ENCODE measurements at places on chromosomes 1 and 21.

GRCh38 chr1:186404454-186405051, 28.9 kb downstream of the ODR4 start:
- no peak for DNase-seq

DNA sequence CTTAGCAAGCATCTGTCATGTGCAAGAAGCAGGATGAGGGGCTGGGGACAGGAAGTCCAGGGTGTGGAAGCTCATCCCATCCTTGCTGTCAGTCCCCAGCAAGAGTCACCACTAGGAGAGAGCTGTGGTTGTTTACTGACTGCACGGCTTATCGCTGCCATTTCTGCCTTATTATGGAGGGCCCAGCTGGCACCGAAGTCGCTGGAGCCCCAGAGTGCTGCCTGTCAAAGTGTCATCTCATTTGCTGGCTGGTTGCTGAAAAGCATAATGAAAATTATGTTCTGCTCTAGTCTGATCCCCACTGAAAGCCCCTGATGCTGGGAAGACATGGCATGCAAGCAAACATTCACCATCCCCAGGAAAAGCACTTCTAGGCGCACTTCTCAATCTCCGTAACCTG, 642.7 kb downstream of the NPHP4 start:
- no peak for DNase-seq

DNA sequence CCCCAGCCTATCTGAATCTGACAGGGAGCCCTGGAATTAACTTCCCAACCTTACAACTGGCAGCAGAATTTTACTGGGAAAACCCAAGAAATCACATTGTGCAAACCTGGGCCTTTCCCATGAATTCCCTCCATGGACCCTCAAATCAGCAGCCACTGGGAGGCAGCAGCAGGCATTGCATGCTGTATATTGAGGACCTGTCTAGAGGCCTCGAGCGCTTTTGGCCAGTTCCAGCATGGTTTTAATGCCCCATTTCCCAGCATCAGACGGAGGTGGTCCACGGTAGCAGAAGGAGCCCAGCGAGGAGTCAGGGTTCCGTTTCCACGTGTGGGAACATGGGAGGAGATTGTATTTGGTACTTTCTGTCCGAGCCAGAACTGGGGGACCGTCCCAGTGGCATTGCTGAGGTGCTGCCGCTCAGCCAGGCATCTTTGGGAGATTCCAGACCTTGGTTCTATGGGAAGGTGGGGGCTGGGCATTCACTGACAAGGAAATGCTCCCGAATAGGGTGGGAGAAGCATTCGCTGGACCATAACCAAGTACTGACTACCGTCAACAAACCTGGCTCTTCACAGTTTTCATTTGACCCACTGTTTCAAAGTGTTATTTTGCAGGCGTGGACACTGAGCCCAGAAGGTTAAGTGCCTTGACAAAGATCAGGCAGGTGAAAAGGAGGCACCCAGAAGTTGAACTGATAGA, 15.9 kb downstream of the BMP8A start:
- DNase-seq: no peak

DNA sequence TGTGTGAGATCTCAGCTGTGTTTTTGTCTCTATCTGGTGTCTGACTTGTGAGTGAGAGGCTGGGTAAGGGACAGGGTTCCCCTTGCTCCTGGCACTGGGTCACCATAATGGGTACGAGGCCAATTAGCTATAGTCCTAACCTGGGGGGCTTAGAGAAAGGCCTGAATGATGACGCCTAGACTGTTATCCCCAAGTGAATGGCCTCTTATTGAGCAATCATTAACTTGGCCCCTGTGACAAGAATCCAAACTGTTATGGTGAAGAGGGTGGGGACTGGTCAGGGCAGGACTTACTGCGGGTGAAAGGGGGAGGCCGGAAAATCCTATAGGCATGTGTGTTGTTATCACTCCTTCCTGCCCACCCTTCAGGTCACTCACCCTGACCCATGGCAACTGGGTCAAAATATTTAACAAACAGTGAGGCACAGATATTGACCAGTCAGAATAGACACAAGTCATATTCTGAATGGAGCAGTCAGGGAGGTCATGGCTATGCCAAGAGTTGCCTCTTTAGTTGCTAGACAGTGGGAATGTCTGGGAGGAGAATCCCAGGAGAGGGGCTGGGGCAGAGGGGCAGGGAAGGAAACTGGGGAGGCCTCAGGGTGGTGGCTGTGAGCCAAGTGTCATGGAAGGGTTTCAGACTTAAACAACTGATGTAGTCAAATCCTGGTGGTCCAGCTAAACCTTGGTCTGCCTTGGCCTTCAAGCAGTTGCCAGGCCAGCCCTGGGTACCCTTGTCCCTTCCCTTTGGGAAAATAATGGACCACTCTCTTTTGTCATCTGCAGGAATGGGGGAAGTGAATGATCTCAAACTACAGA, 3.2 kb downstream of the NR0B2 start:
- DNase-seq: no peak

DNA sequence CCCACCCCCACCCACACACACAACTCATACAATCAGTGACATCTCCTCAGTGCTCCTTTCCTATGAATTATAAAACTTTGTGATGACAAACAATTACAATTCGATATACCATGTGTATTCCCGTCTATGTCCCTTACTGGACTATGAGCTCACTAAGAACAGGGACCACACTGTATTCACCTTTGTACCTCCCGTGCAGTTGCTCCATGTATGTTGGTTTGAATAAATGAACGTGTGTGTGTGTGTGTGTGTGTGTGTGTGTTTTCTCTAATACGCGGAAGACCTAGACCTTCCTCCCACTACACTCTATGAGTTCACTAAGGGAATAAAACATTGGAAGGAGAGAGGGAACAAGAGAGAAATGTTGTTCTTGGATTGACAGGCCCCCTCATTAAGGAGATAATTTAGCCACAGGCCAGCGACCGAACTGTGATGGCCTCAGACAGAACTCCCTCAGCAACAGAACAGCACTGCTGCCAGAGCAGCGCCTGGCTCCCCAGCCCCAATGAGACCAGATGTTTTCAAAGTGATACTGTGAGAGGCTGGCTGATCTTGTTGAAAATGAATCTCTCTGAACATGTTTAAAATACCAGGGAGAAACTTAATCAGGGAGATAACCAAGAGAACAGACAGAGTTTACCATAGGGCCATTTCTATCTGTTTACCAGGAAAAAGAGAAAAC, 21.7 kb downstream of the BCAR3 start:
- DNase-seq: no peak

DNA sequence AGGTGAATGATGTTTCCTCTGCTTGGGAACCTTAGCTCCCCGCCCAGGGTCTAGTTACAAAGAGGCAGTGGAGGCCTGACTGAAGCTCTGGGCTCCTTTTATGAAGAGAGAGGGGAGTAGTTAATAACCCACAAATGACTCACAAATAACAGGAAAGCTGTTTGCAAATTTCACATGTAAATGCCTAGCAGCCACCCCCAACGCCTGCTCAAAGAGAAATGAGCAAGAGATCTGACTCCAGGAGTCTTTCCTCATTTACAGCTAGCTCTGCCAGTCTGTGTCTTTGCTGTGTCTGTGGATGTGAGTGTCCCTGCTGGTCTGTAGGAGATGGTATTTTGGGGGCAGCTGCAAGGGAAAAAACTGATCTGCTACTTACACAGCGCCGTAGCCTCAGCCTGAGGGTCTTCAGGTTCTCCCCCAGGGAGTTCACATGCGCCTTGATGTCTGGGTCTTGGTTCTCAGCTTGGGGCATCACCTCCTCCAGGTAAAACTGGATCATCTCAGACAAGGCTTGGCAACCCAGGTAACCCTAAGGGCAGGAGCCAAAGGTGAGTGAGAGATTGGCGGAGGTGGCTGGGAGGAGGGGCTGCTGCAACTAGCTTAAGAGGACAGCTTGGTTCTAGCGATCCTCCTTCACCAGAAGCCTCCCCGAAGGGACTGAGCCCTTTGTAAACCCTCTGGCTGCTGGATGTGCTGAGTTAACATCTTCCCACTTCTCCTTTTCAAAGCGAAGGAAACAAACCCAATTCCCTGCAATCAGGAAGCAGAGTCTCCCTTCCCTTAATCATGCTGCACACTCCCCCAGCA, at the start of gene IL19:
Gene IL19 (plus strand): TSS at position 243 of the 807 bp plus-strand sequence. CDS start 65,890 bp downstream, outside the sequence.
- DNase-seq: no peak

DNA sequence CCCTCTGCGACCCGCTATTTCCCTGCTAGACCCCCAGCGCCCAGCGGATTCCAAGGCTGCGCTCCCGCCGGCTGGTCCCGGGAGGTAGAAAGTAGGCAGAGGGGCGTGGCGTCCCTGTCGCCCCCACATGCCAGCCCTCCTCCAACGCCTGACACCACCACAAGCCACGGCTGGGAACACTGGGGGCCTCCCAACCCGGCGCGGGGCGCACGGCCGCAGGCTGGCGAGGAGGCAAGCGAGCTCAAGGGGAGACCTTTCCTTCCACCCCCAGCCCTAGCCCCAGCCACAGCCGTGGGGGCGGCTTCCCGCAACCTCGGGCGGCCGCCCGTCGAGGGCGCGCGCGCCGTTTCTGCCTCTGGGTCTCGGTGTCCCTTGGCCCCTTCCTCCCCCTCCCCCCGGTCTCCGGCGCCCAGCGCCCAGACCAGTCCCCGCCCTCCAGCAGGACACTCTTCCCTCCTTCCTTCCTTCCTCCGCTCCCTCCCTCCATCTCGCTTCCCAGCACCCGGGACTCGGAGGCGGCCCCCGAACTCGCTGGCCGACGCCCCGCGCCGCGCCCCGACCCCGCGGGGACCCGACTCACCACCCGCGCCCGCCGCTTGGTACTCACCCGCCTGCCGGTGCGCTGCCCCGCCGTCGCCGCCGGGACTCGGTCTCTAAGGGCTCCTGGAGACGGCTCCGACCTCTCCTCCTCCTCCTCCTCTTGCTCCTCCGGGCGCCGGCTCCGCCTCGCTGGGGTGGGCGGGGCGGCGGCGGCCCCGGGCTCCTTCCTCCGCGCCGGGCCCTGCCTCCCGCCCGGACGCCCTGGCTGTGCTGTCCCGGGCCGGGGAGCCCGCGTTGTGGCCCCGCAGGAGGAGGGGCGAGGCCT, at the start of gene GNG12:
Gene GNG12 (minus strand): TSS at position 731 of the 865 bp plus-strand sequence. CDS start 125,781 bp downstream, outside the sequence.
- DNase-seq: no peak

- no peak for DNase-seq
Measured at GRCh38 chr1:230509281-230509977, 83.3 kb upstream of the PGBD5 start.

DNA sequence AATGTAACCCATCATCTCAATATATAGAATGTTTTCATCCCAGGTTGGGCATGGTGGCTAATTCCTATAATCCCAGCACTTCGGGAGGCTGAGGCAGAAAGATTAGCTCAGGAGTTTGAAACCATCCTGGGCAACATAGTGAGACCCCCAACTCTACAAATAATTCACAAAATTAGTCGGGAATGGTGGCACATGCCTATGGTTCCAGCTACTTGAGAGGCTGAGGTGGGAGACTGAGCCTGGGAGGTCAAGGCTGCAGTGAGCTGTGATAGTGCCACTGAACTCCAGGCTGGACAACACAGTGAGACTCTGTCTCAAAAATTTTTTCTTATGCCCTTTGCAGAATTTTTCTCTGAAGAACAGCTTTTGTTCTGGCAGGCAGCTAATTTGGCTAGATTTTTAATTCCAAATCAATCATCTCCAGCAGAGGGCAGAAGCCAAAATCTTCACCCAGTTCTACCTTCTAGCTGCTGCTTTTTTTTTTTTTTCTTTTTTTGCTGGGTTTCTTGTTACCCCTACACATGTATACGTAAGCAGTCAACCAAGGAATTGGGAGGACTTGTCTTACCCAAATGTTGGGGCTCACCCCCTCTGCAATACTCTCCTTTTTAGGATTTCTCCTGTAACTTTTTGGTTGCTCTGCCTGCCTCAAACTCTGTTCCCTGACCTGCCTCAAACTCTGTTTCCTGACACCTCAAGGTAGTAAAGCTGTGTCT, 2.7 kb upstream of the RAD54L start:
- no peak for DNase-seq

DNA sequence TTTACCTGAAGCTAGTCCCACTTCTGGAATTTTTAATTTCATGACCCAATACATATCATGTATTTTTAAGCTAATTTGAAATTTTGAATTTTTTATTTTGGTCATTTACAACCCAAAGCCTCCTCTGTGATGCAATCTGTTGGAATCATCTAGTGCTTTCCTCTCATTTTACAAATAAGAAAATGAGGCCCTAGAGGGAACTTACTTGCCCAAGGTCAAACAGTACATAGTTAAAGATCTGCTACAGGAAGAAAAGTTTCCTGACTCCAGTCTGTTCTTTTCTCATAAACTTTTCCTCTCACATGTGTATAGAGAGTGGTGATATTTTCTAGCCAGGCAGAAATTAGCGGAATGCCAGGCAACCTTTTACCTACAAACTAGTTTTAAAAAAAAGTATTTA, 59.3 kb upstream of the DPT start:
- DNase-seq: no peak

- no peak for DNase-seq
Measured at GRCh38 chr1:235105051-235106043, 23.3 kb downstream of the TOMM20 start.

DNA sequence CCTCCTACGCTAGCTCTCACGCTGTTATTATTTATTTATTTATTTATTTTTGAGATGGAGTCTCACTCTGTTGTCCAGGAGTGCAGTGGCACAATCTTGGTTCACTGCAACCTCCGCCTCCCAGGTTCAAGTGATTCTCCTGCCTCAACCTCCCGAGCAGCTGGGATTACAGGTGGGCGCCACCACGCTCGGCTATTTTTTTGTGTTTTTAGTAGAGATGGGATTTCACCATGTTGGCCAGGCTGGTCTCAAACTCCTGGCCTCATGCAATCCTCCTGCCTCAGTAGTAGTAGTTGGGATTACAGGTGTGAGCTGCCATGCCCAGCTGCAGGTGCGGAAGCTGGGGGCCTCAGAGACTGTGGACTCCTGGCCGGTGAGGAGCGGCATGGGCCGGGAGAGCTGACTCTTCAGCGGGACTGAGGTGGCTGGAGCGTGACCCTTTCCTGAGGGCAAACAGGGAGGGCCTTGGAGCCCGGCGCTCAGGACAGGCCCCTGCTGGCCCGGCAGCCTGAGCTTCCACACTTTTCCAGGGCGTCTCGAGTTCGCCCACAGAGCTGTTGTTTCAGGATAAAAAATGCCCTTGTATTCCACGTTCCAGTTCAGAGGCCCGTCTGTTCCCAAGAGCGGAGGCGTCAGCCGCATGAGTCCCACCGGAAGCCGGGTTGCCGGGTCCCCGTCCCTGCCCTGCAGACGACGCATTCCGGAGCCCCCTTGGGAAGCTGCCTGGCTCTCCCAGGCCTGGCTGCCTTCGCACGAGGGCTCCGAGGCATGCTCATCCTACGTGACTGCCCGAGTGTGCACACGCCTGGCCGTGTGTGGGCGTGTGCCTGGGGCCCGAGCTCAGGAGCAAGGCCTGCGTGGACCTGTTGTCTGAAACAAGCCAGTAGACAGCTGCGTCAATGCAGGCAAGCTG, 126.2 kb downstream of the SIK1 start:
- no peak for DNase-seq

DNA sequence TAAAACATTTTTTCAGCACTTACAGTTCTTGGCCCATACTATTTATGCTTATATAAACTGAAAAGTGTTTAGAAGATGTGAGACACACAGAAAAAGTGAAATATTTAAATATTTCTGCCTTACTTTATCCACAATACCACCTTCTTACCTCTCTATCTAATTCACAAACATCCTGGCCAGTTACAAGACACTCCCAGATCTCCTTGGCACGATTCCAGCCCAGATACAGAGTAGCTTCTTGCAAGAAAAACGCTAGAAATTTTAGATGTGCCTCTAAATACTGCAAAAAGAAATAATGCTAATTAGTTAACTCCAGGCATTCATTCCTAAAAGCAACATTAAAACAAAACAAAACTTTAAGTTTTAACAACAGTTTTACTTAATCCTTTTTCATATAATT, 68.4 kb downstream of the USP24 start:
- no peak for DNase-seq

Measured in stimulated activated CD8-positive, alpha-beta memory T cell treated with anti-CD3 and anti-CD28 coated beads, Interleukin-7, amount 100 ng/mL, for 1 hour (primary cell).